Left ventricle myocardium inferior (tissue), 1 donor: ENCODE measurements at places on chromosomes 3 and 15. TPM values are rescaled to one million over a fixed set of nuclear protein-coding genes. Genes with fewer than 3 reads are reported as not detected.

GOLGA6L9 gene
- total RNA-seq, result 0.99 TPM

PRICKLE2 gene
- total RNA-seq, result 8.7 TPM

GRCh38 chr15:40082195-40082883 lies 26.3 kb downstream of the BMF start:
- DNase-seq, result no peak

DNA sequence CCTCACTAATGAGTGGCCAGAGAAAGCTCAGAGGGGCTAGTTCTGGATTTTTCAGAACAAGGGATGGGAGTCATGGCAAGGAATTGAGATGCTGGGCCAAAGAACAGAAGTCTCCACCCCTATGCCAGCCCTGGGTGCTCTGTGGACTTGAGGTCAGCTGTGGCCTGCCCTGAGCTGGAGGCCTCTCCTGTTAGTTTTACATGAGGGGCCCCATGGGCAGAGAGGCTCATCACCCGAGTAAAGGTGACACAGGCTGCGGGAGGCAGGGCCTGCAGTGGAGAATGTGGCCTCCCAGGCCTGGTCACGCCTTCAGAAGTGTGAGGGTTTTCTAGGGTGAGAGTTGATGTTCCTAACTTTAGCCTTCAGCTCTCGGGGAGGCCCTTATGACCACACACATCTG lies 44.9 kb downstream of the ABHD5 start:
- no peak for DNase-seq

GRCh38 chr3:58857402-58857801 lies 190.8 kb upstream of the FAM3D start:
- no peak for DNase-seq
